RPMI7951 (cell line): ENCODE measurements at places on chromosomes 3 and 15. TPM values are rescaled to one million over a fixed set of nuclear protein-coding genes. Genes with fewer than 3 reads are reported as not detected.
A peak's percentile ranks its signal among the peaks of the same experiment; 100 is the strongest.

- DNase-seq: peak; percentile 100
These were observed 24.6 kb upstream of the SRP14 start for GRCh38 chr15:40063563-40064011.

GRCh38 chr15:55685286-55685685, 57.7 kb downstream of the PRTG start:
- DNase-seq: peak; percentile 31

DNA sequence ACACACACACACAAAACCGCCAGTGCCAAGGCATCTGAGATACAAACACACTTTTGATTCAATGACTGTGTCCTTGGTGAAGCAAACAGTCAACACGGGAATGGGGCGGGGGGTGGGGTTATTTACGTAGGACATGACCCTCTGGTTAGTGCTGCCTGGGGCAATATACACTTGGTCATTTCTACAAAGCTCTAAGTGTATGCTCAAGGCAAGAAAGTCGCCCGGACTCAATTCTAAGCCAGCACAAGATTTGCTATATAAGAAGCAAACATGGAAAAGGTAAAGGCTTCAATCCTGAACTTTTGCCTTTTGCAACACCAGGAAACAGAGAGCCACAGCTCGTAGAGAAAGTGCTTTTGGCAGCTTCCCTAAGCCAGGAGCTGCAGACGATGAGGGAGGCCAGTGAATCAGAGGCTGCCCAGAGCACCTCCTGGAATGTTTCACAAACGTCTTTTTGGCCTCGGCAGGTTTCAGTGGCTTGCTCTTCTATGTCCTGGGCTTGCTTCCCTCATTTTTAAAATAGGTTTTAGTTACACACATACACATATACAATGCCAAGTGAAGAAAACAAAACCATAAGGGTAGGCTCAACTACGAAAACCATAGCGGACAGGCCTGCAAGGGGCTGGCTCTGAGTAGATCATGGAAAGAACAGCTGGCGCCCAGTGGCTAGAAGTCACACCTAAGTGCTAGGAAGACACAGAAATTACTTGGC, 73.6 kb downstream of the TM4SF4 start:
- peak; percentile 90 for DNase-seq

- DNase-seq: no peak
These were observed 34.6 kb downstream of the ROPN1B start for GRCh38 chr3:126003447-126004190.

DNA sequence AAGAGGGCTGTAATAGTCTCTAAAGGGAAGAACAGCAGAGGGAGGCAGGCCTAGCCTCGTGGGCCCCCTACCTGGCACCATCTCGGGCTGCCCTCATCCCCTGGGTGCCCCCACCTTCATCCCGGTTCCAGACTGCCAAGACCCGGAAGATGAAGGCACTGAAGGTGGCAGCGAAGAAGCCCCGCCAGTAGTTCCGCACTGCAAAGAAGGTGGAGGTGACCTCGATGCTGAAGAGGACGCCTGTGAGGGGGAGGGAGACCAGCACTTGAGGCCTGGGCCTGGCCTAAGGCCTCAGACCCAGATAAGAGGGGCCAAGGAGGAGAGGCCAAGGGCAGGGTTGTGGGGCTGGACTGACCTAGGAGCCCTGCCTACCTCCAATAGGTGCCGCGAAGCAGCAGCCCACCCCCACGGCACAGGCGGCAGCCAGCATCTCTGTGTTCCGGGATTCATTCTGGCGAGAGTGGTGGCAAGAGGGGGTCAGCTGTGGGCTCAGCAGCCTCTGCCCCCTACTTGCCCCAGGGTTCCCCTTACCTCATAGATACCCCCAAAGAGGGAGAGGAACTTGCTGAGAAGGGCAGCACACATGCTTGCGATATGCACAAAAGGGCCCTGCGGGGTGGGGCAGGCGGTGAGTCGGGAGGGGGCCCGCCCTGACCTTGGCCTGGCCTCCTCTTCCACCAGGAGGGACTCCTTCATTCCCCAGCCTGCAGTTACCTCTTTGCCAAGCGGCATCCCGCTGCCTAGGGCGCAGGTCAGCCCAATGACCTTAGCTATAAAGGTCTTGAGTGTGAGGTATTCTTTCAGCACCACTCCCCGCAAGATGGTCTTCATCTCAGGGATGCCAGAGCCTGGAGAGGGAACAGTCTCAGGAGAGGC, 3.9 kb downstream of the CLCN2 start:
- DNase-seq: no peak

- DNase-seq: no peak
These were observed 46.8 kb upstream of the VPS8 start for GRCh38 chr3:184765047-184765729.

GRCh38 chr15:95994418-95994817, 336.1 kb upstream of the NR2F2 start:
- DNase-seq: peak; percentile 51

The CRYBG3 gene
- total RNA-seq: 14.7 and 16.7 TPM in 2 replicates

The ABI3BP gene
- 0.29 and 0.48 TPM in 2 replicates for total RNA-seq

The BFSP2 gene
- total RNA-seq: not detected in 2 replicates

The IP6K2 gene
- total RNA-seq: 66.2 and 72.0 TPM in 2 replicates

The TPRA1 gene
- 26.1 and 26.8 TPM in 2 replicates for total RNA-seq
